Activated naive CD4-positive, alpha-beta T cell treated with Interleukin-2 at 50 U/mL for 16 hours (primary cell): ENCODE measurements at places on chromosomes 5 and 9.

DNA sequence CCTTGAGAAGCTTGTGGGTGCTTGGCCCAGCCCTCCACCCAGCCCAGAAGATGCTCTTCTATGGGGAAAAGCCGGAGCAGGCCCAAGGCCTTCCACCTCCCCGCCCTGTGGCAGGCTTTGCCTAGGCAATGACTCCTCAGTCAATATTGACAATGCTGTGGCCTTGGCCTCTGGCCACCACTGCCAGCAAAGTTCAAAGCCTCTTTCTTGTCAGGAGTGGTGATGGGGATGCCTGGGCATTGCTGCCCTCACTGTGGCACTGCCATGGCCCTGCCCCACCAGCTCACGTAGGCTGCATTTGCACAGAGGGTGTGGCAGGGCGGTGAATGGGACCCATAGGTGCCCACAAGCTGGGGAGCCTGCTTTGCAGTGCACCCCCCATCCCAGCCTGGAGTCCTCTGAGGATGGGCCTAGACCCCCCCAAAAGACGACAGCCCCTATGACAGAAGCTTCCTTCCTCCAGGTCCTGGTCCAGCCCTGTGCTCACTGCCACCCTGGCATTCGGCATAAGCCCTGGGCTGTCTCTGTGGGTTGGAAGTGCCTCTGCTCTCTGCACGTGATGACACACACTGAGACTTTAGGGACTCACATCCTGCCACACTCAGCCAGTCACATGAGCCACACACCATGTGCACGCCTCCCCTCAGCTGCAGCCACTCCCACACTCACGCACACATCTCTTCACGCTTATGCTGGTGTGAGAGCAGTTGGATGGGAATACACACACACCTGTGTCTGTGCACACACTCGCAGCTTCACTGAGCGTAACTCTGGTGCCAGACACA is 31.1 kb downstream of the MORN5 start:
- no peak for DNase-seq

GRCh38 chr9:95876595-95876994 is 1.1 kb downstream of the ERCC6L2 start:
- no peak for DNase-seq

- no peak for DNase-seq
Measured at GRCh38 chr5:134735243-134735642, 3.1 kb upstream of the CAMLG start.

DNA sequence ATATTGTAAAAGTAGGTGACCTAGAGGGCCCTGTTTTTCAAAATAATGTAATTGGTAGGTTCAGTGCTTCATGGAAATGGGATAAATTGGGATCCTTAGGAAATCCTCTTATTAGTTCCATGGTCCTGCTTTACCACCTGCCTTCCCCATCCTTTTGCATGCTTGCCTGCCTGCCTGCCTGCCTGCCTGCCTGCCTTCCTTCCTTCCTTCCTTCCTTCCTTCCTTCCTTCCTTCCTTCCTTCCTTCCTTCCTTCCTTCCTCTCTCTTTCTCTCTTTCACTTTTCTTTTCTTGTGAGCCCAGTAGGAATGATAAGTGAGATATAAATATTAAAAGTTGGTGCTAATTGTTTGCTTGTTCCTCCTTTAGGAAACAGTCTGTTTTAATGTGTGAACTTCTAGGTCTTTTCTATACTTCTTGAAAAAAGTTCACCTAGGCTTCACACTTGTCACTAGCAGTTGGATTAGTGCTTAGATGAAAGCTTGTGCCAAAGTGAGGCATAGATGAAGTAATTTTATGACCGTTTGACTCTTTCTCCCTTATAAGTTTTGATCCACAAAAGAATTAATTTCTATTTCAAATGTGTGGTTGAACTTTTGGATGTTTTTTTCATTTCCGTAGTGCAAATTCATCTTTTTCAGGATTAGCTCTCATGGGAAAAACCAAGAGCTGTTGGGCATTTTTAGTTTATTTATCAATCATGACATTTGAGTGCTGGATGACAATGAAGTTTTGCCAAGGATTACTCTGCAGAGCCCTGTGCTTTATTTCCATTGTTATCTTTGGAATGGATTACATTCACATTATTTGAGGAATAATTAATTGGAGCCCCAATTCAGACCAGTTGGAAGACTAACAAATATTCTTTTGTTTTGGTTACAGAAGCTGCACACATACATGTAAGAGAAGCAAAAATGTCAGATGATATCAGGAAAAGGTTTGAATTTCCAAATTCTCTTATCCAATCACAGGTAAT is 30.7 kb downstream of the FOCAD start:
- DNase-seq: no peak

DNA sequence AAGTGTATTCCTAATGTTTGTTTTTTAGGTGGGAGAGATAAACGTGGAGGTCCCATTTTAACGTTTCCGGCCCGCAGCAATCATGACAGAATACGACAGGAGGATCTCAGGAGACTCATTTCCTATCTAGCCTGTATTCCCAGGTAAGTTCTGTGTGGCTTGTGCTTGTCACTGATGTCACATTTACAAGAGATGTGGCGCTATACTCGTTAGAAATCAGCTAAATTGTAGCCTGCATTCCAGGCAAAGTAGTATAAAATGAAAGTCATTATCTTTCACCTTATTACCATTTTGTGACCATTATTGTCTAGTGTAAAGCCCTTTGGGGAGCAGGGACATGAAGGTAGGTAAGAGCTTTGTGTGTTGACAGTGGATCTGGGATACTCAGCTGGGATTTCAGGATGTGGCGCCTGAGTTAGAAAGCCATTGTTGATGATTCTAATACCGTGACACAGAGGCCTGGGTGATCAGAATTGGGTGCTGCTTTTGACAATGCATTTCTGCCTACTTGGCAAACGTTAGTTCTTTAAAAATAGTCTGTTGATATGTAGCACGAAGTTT is 137.2 kb downstream of the TRIO start:
- DNase-seq: no peak

GRCh38 chr5:154491941-154492340 is 13.9 kb upstream of the HAND1 start:
- DNase-seq: no peak
